ENCODE measurements at places on chromosomes 6 and 20. TPM values are rescaled to one million over a fixed set of nuclear protein-coding genes. Genes with fewer than 3 reads are reported as not detected.

- DNase-seq: no peak
- no peak overlapping the region for H3K4me3 ChIP-seq
- H3K4me1 ChIP-seq: no peaks in the 10 kb centered on the region
Observed at GRCh38 chr6:26223228-26223627, 136.0 kb downstream of the HFE start.

GRCh38 chr6:112459758-112460304 is 112.7 kb downstream of the RFPL4B start:
- no peak overlapping the region for H3K27ac ChIP-seq
- no peaks in the 10 kb centered on the region for H3K4me1 ChIP-seq
- no peaks in the 10 kb centered on the region for H3K27me3 ChIP-seq
- DNase-seq: no peak
- H3K36me3 ChIP-seq: no peaks in the 10 kb centered on the region

DNA sequence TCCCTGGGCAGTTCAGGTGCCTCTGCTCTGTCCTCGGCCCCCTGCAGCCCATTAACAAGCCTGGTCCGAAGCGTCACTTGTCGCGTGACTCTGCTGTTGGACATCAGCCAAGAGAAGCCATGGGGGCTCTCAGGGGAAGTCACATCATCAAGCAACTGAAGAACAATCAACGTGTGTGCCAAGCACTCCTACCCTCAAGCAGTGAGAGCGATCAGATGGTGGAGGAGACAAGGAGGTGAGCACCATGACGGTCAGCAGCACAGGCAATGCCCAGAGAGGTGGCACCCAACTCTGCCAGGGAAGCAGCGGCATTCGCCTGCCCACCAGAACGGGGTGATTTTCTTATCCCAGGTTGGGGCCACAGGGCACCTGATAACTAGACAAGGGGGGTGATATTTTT is 132.7 kb downstream of the AGPAT4 start:
- H3K4me3 ChIP-seq: no peak overlapping the region
- DNase-seq: no peak
- H3K27ac ChIP-seq: no peak overlapping the region
- no peaks in the 10 kb centered on the region for H3K27me3 ChIP-seq

DNA sequence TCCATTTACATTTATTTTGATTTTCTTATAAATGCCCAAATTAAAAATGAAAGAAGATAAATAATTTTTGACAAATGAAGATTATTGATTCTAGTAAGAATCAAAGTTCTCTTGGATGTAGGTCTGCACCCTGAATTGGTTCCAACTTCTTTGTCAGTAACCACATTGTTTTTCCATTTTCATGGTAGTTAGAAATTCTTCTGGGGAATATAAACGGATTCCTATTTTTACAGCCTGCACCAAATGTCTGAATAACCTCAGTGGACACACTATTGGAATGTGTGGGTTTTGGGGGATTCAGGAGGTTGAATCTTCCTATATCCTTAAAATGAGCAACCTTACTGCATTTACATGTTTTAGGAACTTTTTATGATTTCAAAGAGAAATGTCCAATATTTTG is 1085.3 kb upstream of the MAP3K7 start:
- no peaks in the 10 kb centered on the region for H3K36me3 ChIP-seq
- no peaks in the 10 kb centered on the region for H3K4me1 ChIP-seq
- no peak for DNase-seq
- no peak overlapping the region for H3K27ac ChIP-seq
- no peaks in the 10 kb centered on the region for H3K27me3 ChIP-seq
- H3K4me3 ChIP-seq: no peak overlapping the region

DNA sequence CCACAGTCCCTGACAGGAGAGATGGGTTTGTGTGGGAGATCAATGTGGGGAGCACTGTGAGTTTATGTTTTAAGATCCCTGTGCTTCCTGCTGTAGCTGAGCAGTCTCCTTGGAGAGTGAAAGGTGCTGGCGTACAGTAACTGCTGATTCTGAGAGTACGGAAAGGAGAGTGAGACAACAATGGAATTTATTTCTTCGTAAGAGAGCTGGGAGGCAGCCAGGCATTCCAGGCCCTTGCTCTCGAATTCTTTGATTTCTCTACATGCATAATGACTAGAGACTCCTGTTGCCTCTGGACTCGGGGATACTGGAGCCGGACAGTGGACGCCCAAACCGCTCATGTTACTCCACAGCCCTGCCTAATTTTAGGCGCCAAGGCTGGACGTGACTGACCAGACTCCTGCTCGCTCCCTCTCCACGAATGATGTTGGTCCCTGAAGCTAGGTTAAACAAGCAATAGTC is 131.0 kb upstream of the PHACTR1 start:
- no peaks in the 10 kb centered on the region for H3K36me3 ChIP-seq
- no peak overlapping the region for H3K4me3 ChIP-seq
- H3K27me3 ChIP-seq: no peaks in the 10 kb centered on the region
- DNase-seq: peak; percentile 29
- no peaks in the 10 kb centered on the region for H3K4me1 ChIP-seq

Gene APOBEC2
- 4.0 TPM for total RNA-seq

DNA sequence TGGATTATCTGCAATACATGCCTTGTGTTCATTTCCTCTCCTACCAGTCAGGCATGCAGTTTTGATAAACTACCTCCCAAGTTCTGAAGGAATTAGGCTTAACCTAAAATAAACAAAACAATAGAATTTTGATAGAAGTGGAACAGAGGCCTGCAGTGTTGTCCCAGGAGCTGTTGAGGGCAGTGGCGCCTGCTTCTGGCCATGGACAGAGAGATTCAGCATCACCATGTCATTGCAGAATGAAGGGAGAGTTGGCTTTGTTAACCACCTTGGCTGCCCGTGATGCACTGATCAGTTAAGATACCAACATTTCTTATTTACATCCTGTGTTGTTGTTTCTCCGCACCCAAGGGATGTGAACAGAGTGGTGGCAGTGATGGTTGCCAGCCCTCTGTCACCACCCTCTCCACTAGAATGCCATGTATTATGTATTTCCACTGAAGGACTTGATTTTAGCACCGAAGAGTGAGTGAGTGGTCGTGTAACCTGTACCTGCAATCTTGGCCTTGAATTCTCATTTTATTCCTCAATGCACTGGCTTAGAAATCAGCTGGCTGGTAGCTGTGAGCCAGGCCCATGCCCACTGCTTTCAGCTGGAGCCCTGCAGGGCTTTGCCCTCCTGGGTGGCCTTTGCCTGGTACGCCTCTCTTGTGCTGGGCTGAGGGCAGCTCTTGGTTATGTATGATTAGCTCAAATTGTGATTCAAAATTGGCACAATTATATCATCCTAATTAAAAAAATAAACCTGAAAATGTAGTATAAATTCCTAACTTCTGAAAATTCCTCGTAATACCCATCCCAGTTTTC is 56.5 kb downstream of the SHLD1 start:
- no peak overlapping the region for H3K4me3 ChIP-seq
- H3K27me3 ChIP-seq: no peaks in the 10 kb centered on the region
- H3K27ac ChIP-seq: no peak overlapping the region
- H3K4me1 ChIP-seq: peaks cover 19% of the 10 kb centered on the region
- DNase-seq: no peak
- no peaks in the 10 kb centered on the region for H3K36me3 ChIP-seq

Gene COL9A1
- not detected for total RNA-seq

- no peaks in the 10 kb centered on the region for H3K36me3 ChIP-seq
- no peak overlapping the region for H3K4me3 ChIP-seq
- H3K27ac ChIP-seq: no peak overlapping the region
- H3K4me1 ChIP-seq: peaks cover 23% of the 10 kb centered on the region
- no peak for DNase-seq
- peaks cover 38% of the 10 kb centered on the region for H3K27me3 ChIP-seq
Observed at GRCh38 chr6:26269531-26270485, 95.2 kb upstream of the BTN3A2 start.

DNA sequence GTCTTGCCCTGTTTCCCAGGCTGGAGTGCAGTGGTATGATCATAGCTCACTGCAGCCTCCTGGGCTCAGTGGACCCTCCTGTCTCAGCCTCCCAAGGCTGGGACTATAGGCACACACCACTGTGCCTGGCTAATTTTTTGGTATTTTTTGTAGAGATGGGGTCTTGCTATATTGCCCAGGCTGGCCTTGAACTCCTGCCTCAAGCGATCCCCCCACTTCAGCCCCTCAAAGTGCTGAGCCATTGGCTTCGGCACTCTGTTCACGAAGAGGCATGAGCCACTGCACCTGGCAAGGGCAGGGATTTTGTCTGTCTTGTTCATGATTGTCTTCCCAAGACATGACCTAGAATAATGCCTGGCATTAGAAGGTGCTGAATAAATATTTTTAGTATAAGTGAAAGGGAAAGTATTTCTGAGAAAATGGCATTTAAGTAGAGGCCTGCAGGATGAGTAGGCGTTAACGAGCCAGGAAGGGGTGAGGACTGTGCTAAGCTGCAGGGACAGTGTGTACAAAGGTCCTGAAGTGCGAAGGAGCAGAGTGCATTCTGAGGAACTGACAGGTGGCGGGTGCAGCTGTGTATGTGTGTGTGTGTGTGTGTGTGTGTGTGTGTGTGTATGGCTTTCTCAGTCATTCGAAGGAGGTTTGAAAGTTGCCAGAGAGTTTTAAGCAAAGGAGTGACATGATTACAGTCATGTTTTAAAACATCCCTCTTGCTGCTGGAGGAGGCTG is 43.0 kb downstream of the VEGFA start:
- H3K27ac ChIP-seq: no peak overlapping the region
- peaks cover 65% of the 10 kb centered on the region for H3K4me1 ChIP-seq
- no peaks in the 10 kb centered on the region for H3K27me3 ChIP-seq
- no peak overlapping the region for H3K4me3 ChIP-seq

DNA sequence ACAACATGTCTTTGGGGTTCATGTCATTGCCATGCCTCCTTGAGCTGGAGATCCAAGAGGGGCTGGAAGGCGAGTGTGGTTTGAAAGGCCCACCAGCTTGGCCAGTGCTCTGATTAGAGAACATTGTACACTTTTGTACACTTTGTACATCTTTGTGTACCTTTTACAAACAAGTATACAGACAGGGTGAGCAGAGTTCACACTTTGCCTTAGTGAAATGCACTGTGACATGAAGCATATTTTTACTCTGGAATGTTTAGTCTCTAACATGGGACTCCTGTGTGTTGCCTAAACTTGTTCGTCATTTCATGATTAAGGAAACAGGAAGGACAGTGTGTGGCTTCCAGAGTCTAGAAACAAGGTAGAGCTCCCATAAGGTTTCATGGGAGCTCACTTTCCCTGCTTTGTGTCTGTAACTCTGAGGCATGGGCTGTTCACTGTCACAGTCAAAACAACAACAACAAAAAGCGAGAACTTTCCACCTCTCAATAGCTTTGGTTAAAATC is 225.8 kb upstream of the SOX4 start:
- H3K27ac ChIP-seq: no peak overlapping the region
- DNase-seq: no peak
- no peaks in the 10 kb centered on the region for H3K36me3 ChIP-seq
- no peaks in the 10 kb centered on the region for H3K4me1 ChIP-seq
- H3K4me3 ChIP-seq: no peak overlapping the region

DNA sequence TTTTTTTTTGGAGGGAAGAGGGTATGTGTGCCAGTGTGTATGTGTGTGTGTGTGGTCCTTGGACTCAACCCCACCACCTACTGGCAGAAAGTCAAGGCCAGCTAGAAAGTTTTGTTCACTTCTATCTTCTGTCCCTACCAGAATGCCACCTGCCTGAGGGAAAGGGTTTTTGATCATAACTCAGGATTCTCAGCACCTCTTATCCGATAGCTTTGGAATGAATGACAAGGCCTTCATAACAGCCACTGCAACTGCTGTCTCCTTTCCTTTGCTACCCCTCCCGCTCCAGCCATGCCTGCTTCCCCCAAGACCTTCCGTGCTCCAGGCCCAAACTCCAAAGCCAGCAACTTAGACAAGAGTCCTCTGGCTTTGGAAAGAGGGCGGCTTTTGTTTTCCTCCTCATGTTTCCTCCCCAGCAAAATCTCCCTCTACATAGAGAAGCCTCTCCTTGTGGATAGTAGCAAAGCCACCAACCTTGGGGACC is 18.7 kb downstream of the BTN3A1 start:
- no peak overlapping the region for H3K4me3 ChIP-seq
- peaks cover 6% of the 10 kb centered on the region for H3K4me1 ChIP-seq
- peak overlapping the region; percentile 77 for H3K27ac ChIP-seq
- H3K36me3 ChIP-seq: no peaks in the 10 kb centered on the region

- H3K27ac ChIP-seq: no peak overlapping the region
- H3K4me3 ChIP-seq: no peak overlapping the region
Observed at GRCh38 chr20:41011551-41012067, 17.0 kb upstream of the TOP1 start.

DNA sequence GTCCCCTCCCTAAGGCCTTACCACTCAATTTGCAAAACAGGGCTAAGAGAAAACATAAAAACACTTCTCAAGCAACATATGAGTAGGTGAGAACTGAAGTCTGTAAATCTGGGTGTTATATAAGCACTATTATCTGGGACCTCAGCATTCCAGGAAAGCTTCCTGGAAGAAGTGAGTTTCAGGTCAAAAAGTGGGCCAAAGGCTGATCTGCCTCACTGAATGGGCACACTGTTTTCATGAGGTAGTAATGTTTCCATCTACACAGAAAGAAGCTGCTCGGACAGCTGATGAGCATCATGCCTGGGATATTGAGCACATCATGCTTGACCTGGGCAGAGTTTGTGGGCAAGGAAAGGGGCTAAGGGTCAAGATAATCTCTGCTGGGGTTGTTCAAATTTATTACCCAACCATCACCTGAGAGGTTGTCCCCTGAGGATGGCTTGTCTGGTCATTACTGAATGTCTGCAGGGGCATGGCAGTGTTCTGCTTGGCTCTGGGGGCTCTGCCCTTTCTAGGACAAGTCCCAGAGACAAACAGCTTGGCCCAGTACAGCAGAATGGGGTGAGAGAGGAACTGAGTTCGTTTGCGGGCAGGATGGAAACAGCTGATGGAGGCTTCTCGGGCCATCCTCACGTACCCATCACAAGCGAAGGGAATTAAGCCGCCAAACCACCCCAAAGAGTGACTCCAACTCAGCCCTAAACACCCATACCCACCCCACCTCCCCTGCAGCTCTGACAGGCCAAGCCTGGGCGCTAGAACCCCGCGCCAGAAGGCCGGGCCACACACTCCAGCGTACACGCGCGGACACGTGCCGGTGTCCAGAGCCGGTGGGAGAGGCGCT is 1.2 kb upstream of the SYNJ2 start:
- no peaks in the 10 kb centered on the region for H3K27me3 ChIP-seq
- no peak overlapping the region for H3K4me3 ChIP-seq
- no peaks in the 10 kb centered on the region for H3K36me3 ChIP-seq
- peak overlapping the region; percentile 93 for H3K27ac ChIP-seq

GRCh38 chr20:38715646-38716045 is 8.6 kb upstream of the SLC32A1 start:
- H3K4me3 ChIP-seq: no peak overlapping the region
- no peak for DNase-seq
- no peaks in the 10 kb centered on the region for H3K27me3 ChIP-seq
- H3K27ac ChIP-seq: no peak overlapping the region

Gene LIN28B
- total RNA-seq: not detected

- H3K27ac ChIP-seq: no peak overlapping the region
- no peaks in the 10 kb centered on the region for H3K4me1 ChIP-seq
- no peaks in the 10 kb centered on the region for H3K36me3 ChIP-seq
- DNase-seq: no peak
- no peak overlapping the region for H3K4me3 ChIP-seq
- H3K27me3 ChIP-seq: no peaks in the 10 kb centered on the region
Observed at GRCh38 chr6:73802366-73802765, 106.4 kb downstream of the CD109 start.

- H3K27ac ChIP-seq: peak overlapping the region; percentile 95
- no peaks in the 10 kb centered on the region for H3K36me3 ChIP-seq
- peaks cover 32% of the 10 kb centered on the region for H3K4me1 ChIP-seq
- DNase-seq: peak; percentile 43
- no peaks in the 10 kb centered on the region for H3K27me3 ChIP-seq
- H3K4me3 ChIP-seq: no peak overlapping the region
Observed at GRCh38 chr6:30915591-30915946, 1.5 kb downstream of the VARS2 start.

Gene NFATC2
- total RNA-seq: 4.9 TPM
